ENCODE measurements at places on chromosomes 4 and X.

DNA sequence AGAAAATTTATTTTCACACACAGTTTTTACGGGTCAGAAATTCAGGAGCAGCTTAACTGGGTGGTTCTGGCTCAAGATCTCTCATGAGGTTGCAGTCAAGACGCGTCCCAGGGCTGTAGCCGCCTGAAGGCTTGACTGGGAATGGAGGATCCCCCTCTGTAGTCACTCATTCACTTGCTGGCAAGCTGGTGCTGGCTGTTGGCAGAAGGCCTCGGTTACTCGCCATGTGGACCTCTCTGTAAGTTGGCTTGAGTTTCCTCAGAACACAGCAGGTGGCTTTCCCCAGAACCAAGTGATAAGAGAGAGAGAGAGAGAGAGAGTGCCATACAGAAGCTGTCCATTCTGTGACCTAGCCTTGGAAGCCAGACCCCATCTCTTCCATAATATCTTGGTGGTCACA lies 132.8 kb downstream of the DCLK2 start:
- no peak for DNase-seq

GRCh38 chr4:28167411-28167810 lies 1306.8 kb downstream of the STIM2 start:
- DNase-seq = peak; percentile 92

DNA sequence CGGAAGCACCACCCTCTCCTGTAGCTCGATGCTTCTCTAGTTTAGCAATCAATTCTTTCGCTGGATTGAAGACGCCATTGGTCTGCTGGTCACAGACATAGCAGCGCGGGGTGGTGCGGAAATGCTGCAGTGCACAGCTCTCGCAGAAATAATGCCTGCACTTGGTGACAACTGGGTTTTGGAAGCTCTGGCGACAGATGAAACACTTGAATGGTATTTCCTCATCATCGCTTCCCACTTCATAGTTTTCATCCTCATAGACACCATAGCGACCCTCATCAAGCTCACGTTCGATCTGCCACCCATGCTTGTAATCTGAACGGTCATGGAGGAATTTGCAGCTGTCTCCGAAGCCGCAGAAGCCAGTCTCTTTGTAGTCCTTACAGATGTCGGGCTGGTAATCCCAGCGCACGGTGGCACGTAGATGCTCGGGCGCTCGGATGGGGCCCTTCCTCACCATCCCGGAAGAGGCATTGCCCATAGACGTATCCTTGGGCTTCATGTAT lies 854 bp downstream of the RNF113A start:
- no peak for DNase-seq

- no peak for DNase-seq
Measured at GRCh38 chrX:9604111-9604907, 139.5 kb downstream of the TBL1X start.

DNA sequence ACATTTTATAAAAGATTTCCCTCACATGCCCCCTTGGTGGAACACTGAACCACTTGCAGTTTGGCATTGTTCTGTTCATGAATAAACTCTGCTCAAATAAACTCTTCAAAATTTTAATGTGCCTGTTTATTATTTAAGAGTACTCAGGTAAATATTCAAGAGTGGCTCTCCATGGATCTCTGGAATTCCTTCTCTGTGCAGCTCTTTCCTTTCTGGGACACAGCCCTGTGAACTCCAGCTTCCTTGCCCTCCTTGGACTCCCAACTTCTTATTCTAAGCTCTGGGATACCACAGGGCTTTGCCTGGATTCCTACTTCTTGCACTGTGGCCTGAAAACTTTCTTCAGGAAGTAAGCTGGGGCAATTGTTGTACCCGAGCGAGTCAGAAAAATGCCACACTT lies 8.3 kb downstream of the BEX3 start:
- DNase-seq = no peak

GRCh38 chr4:124737619-124738018 lies 25.1 kb upstream of the ANKRD50 start:
- no peak for DNase-seq

DNA sequence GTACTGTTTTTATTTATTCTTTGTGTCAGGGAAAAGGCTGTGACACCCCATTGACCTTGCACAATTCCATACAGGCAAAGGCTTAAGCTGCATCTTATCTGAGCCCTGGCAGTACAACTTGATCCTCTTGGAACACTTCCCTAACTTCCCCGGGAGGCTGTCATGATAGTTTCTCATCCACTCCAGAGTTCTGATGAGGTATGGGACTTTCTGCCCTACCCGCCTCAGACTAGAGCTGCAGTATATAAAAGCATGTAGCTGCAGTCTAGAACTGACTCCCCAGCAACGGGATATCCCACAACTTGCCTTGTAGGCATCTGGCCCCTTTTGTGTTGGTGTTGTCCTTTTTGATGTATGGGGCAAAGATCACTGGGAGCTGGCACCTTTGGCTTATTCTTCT lies 72.7 kb downstream of the FNIP2 start:
- no peak for DNase-seq

DNA sequence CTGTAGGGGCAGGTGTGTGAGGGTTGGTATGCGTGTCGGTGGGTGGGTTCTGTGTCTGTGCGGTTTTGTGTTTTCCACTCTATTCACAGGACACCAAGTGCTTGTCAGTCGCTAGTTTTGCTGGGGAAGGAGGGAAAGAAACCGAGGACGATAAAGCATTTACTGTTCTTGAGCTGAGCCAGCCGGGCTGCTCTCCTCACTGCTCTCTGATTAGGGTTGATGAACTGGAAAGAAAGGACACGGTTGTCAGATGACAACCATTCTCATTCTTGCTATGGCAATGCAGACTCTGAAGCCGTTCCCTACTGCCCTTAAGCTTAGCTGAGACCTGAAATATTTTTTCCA lies 832 bp downstream of the EGFL6 start:
- no peak for DNase-seq

DNA sequence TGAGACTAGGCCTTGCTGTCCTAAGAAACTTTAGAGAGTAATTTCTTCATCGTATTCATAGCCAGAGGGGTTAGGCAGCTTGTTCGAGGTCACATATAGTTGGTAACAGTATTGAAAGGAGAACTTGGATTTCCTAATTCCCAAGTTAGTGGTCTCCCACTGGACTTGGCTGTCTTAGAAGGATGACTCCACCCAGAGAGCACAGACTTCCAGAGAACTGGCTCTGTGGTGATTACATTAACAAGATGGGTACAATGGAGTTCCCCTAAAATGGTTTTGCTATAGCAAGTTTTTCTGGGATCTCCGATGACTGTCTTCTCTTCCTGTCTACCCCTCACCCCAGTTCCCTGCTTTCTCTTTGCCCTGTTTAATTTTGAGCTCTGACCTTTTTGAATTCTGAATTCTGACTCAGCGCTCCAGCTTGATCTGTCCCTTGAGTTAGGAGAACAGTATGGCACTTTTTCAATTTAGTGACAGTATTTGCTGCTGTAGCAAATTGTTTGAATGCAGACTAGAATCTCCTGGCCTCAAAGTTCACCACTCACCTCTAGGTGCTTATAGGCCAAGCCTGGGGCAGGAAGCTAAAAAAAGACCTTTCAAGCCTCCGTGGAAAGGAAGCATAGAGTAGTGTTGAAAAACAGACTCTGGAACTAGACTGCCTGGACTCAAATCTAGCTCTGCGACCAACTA lies 6.9 kb downstream of the MSN start:
- DNase-seq = no peak

DNA sequence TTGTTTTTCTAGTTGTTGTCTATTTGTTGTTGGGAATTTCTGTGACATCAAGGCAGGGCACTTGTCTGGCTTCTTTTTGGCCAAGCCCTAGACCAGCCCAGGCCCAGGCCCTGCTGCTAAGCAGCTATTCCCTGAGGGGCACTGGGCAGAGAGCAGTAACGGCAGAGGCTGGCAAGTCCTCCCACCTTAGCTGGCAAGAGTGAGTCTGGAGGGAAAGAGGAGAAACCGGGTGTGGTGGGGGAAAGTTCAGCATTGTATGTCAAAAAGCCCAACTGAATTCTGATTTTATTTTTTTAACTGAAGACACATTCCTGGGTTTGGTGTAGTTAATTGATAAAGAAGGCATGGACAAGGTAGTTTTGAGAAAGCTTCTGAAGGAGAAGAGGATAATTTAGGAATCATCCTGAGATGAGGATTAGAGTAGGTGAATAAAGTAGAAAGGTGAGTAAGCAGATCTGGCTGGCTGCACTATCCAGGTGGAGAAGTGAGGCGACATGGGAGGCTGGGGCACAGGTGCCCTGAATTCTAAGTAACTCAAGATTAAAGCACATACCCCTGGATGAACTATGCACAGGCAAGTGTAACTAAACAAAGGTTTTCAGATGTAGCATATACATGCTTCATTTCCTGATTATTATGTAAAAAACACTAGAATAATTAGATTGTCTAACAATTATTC lies 57.4 kb downstream of the TAPT1 start:
- no peak for DNase-seq

GRCh38 chr4:7276515-7276914 lies 84.2 kb downstream of the SORCS2 start:
- DNase-seq = no peak

DNA sequence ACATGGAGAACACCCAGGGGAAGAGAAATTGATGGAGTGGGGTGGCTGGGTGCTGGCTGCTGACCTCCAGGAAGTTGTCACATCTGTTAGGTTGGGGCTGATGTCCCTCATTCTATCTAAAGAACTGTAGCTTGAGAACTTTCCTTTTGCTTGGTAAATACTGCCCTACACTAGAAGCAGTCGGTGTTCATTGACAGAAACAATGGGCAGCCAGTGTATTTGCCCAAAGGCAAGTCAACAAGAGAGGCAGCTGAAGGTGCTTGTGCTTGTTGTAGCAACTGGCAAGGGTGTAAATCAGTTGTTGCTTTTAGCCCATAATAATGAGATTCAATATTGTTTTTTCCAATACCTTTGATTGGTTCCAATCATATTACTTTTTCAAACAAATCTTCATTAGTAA lies 956 bp downstream of the TMEM154 start:
- no peak for DNase-seq

- DNase-seq = no peak
Measured at GRCh38 chr4:83208371-83209365, 75.9 kb downstream of the COQ2 start.

- DNase-seq = peak; percentile 99
Measured at GRCh38 chr4:156771171-156771837, 200.3 kb downstream of the PDGFC start.

DNA sequence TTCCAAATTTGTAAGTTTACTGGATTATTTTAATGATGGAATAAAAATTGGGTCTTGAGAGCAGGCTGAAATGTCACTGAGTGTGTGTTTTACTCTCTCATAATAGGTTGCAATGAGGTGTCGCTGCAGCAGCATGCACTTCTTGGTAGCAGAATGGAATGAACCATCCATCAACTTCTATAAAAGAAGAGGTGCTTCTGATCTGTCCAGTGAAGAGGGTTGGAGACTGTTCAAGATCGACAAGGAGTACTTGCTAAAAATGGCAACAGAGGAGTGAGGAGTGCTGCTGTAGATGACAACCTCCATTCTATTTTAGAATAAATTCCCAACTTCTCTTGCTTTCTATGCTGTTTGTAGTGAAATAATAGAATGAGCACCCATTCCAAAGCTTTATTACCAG lies 2.6 kb downstream of the SAT1 start:
- peak; percentile 25 for DNase-seq

DNA sequence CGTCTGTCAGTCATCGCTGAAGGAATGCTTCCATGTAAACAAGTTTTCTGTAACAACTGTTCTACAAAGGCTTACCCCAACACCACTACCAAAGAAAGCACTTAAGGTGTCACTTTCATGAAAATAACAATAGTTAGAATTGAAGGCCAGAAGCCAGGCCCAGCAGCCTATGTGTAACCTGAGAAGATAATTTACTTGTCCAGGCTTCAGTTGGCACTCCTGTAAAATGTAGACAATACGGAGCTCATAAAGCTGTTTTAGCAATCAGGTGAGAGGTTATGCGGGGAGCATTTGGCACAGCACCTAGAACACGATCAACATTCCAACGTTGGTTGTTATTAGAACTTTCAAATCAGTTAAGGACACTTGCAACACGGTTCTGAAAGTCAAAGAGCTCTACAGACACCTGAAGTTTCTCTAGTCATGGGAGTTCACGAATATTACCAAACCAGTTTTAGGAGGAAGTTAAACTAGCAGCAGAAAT lies 15.7 kb downstream of the ADGRA3 start:
- peak; percentile 42 for DNase-seq

- DNase-seq = no peak
Measured at GRCh38 chr4:6892190-6892908, 17.3 kb upstream of the TBC1D14 start.

All from foreskin keratinocyte (primary cell).